Stimulated activated CD4-positive, alpha-beta T cell treated with anti-CD3 and anti-CD28 coated beads, Interleukin-1b, Interleukin-23, amount 100 ng/mL, for 1 hour (primary cell): ENCODE measurements at places on chromosomes 3 and 15.

DNA sequence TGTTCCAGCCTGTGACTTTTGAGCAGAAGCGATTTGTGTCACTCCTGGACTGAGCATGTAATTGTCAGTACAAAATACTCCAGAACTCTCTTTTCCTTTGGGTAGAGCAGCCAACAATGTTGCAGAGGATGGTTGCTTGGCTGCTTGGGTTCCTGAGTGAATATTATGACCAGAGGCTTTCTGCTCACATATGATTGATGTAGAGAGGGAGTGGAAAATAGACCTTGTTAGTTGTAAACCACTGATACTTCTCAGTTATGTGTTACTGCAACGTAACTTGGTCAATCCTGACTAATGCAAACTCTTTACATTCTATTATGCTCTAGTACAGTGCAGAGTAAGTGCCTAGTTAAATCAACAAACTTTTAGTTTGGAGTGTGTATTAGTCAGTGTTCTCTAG, 322.6 kb upstream of the KCNH8 start:
- DNase-seq, result no peak

DNA sequence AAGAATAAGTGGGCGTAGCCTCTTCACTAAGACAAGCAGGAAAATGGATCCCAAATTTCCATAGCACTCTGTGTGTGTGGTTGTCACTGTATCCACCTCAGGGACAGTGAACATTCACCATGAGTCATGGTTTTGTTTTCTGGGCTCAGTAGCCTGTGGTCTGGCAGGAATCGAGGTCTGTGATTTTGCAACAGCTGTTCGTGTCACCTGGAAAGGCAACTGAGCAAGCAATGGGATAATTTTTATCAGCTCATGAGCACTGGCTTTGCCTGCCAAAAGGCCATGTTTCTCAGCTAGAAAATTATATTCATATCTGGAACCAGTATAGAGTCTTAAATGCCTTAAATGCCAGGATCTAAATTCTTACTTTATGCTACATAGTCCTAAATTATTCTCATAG, 60.9 kb downstream of the STRIT1 start:
- DNase-seq, result no peak

DNA sequence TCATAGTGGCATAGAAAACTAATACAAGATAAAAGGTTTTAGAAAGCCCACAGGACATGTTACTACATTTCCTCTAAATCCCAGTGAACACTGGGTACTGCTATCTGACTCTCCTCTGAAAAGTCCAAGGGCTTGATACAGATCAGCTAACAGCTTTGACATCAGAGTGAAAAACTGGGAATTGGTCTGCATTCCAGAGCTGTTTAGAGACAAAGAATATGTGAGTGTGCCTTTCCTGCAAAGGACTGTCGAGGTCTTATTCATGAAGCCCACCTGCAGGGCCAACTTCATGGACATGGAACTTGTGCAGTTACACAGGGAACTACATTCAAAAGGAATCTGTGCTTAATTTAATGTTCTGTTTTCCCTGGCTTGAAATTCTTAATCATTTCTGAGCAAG, 5.2 kb upstream of the TMCO5A start:
- no peak for DNase-seq

DNA sequence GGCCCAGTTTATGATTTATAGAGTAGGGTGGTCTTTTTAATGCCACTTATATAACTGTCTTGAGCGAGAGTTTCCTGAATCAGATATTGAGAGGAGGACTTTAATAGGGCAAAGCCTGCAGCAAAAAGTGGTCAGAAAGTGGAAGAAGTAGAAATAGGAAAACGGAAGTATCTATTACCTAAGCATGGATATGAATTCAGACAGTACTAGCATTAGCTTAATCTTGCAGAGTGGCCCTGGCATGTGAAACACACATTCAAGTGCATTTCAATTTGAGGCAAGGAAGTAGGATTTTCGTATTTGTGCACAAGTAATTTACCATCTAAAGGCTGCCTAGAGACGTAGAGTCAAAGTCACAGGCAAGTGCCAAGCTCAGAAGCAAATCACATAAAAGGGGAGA, 622.3 kb downstream of the DIPK2A start:
- DNase-seq, result no peak

- DNase-seq, result no peak
These were observed 54.2 kb upstream of the CMTM8 start for GRCh38 chr3:32184187-32184730.

- DNase-seq, result no peak
These were observed 31.0 kb downstream of the IQSEC1 start for GRCh38 chr3:13042127-13042701.
